ENCODE measurements at places on chromosomes 11 and 22. TPM values are rescaled to one million over a fixed set of nuclear protein-coding genes. Genes with fewer than 3 reads are reported as not detected.

- no peak for DNase-seq
- no peak overlapping the region for H3K27ac ChIP-seq
- no peaks in the 10 kb centered on the region for H3K27me3 ChIP-seq
- no peaks in the 10 kb centered on the region for H3K4me1 ChIP-seq
- H3K36me3 ChIP-seq: peaks cover 67% of the 10 kb centered on the region
Observed at GRCh38 chr22:31446208-31446607, 43.4 kb downstream of the EIF4ENIF1 start.

GRCh38 chr11:57778318-57779037, 16.9 kb downstream of the CTNND1 start:
- H3K4me3 ChIP-seq: peak overlapping the region; percentile 25
- peak overlapping the region; percentile 85 for H3K27ac ChIP-seq
- H3K27me3 ChIP-seq: no peaks in the 10 kb centered on the region
- DNase-seq: peak; percentile 91
- peaks cover 98% of the 10 kb centered on the region for H3K4me1 ChIP-seq

DNA sequence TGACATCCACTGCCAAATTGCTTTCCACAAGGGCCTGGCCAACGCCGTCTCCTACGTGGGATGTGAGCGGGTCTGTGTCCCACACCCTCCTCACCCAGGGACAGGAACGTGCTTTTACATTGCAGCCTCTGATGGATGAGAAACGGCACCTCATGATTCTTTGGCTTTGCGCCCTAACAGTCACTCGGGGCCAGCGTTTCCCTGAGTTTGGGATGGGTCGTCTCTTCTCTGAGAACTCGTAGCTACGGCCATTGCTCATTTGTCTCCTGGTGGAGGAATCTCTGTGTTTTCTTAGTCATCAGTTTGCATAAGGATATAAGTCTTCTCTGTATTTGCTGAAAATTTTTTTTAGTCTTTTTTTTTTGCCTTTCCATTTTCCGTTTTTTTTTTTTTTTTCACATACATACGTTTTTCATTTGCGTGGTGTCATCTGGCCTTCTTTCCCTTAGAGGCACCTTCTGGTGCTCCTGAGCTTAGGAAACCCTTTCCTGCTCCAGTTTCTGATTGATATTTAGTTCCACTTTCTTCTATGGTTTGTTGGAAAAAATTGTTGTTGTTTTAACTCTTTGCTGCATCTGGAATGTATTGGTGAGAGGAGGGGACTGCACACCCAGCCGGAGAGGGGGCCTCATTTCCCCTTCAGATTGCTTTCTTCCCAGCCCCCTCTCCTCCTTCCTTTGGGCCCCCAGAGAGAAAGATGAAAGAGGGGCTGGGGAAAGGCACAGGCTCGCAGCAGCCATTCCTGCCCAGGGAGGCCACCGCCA, 12.0 kb downstream of the TNNT3 start:
- H3K36me3 ChIP-seq: no peaks in the 10 kb centered on the region
- no peak overlapping the region for H3K4me3 ChIP-seq

DNA sequence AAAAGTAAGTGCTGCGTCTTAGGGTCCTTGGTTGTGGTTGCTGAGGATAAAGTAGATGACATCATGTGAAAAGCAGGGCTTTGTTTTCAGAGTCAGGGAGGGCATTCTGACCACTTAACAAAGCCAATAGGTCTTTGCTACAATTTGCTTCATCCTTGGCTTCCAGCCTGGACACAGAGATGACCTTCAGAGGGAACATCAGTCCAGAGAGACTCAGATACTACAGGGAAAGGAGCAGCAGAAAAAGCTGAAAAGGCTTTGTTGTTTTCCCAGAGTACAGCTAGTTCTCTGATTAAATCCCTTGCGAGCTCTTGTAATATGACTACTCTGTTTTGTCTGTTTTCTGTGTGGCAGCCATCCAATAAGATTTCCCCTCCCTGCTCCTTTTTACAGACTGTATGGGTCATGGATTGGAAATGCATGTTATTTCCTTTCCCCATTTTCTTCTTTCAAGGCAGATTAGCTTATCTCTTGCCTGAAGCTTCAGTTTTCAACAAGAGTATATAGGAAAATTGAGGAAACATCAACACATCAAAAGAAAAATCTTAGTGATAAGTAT, 31.9 kb downstream of the ATG13 start:
- no peak overlapping the region for H3K27ac ChIP-seq
- no peak overlapping the region for H3K4me3 ChIP-seq
- DNase-seq: no peak
- H3K4me1 ChIP-seq: no peaks in the 10 kb centered on the region
- H3K27me3 ChIP-seq: no peaks in the 10 kb centered on the region

GRCh38 chr22:28999919-29000556, 61.6 kb downstream of the C22orf31 start:
- H3K4me3 ChIP-seq: no peak overlapping the region
- H3K4me1 ChIP-seq: peaks cover 21% of the 10 kb centered on the region
- H3K36me3 ChIP-seq: no peaks in the 10 kb centered on the region
- DNase-seq: no peak

DNA sequence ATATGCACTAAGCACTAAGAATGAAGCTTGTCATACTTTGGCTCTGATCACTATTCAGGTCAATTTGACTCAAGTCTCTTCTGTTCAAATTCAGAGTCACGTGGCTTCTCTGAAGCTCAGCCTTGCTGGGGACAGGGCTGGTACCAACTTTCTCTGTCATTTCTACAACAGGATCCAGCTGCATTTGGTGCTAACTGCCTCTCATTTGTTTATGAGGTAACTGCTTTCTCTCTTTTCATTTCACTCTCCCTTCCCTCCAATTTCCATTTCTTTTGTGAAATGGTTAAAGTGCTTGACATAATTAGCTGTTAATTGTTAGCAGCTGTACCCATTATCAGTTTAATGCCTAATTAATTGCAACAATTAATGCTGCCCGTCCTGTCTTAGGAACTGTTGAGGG, 259.7 kb upstream of the PLET1 start:
- no peak for DNase-seq
- H3K27me3 ChIP-seq: no peaks in the 10 kb centered on the region
- H3K4me3 ChIP-seq: no peak overlapping the region
- H3K36me3 ChIP-seq: no peaks in the 10 kb centered on the region

- no peak for DNase-seq
- H3K36me3 ChIP-seq: no peaks in the 10 kb centered on the region
- no peak overlapping the region for H3K27ac ChIP-seq
- H3K4me1 ChIP-seq: peaks cover 28% of the 10 kb centered on the region
- no peaks in the 10 kb centered on the region for H3K27me3 ChIP-seq
- no peak overlapping the region for H3K4me3 ChIP-seq
Observed at GRCh38 chr11:76120513-76121101, 85.7 kb downstream of the WNT11 start.

GRCh38 chr11:58506935-58507334, 970 bp downstream of the OR5B21 start:
- H3K4me3 ChIP-seq: no peak overlapping the region
- no peak for DNase-seq
- H3K36me3 ChIP-seq: no peaks in the 10 kb centered on the region
- no peak overlapping the region for H3K27ac ChIP-seq
- no peaks in the 10 kb centered on the region for H3K4me1 ChIP-seq

GRCh38 chr11:91023731-91024130, 800.9 kb upstream of the CHORDC1 start:
- H3K4me1 ChIP-seq: no peaks in the 10 kb centered on the region
- H3K27me3 ChIP-seq: no peaks in the 10 kb centered on the region
- no peaks in the 10 kb centered on the region for H3K36me3 ChIP-seq
- DNase-seq: no peak
- H3K4me3 ChIP-seq: no peak overlapping the region
- no peak overlapping the region for H3K27ac ChIP-seq

GRCh38 chr11:44943118-44943517, 7.6 kb downstream of the TP53I11 start:
- no peak overlapping the region for H3K4me3 ChIP-seq
- no peak for DNase-seq
- peaks cover 32% of the 10 kb centered on the region for H3K4me1 ChIP-seq
- H3K27me3 ChIP-seq: no peaks in the 10 kb centered on the region
- H3K36me3 ChIP-seq: no peaks in the 10 kb centered on the region

DNA sequence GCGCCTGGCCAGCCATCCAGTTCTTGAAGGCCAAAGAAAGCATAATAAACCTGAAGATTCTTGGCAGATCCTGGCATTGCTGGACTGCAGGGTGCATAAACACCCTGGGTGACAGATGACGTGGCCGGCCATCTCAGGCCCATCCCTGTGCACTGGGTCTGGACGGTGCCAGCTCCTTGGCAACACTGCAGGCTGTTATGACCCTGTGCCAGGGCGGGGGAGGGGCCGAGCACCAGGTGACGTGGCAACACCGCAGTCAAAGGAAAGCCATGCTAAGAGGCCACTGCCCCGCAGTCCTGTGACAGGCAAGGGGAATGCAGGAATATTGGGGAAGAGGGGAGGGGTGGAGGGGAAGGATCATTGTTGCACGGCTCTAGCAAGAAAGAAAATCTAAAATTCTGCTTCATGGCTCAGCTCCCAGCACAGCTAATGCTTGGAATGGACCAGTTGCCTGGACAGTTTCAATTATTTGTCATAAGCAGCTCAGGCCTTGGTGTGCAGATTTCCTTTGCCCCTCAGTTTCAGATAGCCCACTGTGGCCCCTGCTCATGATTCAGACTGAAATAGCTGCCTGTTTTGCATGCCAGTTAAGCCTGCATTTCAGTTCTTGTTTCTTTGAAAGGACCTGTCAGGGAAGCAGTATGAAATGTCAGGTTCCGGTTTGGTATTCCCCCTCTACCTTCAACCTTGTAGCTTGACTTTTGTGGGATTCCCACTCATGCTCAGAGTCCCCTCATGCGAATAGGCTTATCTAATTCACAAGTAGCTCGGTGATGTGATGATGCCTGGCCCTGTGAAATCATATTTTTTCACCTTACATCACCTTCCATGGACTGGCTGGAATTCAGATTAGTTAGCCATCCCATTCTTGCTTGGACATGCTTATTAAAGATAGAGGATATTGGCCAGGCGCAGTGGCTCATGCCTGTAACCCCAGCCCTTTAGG, 29.7 kb upstream of the DDX6 start:
- no peaks in the 10 kb centered on the region for H3K27me3 ChIP-seq
- peak; percentile 89 for DNase-seq
- H3K4me1 ChIP-seq: peaks cover 8% of the 10 kb centered on the region
- H3K4me3 ChIP-seq: no peak overlapping the region
- no peaks in the 10 kb centered on the region for H3K36me3 ChIP-seq

GRCh38 chr22:48090332-48090672, 1327.9 kb downstream of the TBC1D22A start:
- DNase-seq: no peak
- no peaks in the 10 kb centered on the region for H3K27me3 ChIP-seq
- H3K36me3 ChIP-seq: no peaks in the 10 kb centered on the region
- no peak overlapping the region for H3K4me3 ChIP-seq
- H3K27ac ChIP-seq: no peak overlapping the region
- H3K4me1 ChIP-seq: peaks cover 3% of the 10 kb centered on the region

DNA sequence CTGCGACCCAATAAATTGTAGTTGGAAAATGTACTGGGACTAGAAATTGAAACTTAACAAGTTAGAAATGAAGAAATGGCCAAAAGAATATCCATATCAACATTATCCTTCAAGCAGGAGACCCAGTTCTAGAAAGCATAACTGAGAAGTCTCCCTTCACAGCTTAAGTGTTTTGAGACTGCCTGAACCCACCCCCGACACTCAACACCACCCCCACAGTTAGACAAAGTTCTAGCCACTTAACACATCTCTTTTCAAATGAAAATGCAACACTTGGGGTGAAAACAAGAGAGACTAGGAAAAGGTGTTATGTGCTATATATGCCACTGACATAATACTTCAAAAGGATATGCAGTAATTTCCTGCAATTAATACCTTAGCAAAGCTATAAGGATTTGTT, 184.5 kb downstream of the SOX6 start:
- H3K4me1 ChIP-seq: no peaks in the 10 kb centered on the region
- no peak overlapping the region for H3K4me3 ChIP-seq
- no peak overlapping the region for H3K27ac ChIP-seq
- H3K27me3 ChIP-seq: no peaks in the 10 kb centered on the region
- DNase-seq: no peak
- no peaks in the 10 kb centered on the region for H3K36me3 ChIP-seq

GRCh38 chr11:35045236-35045820, 93.6 kb upstream of the CD44 start:
- no peaks in the 10 kb centered on the region for H3K36me3 ChIP-seq
- no peaks in the 10 kb centered on the region for H3K27me3 ChIP-seq
- H3K4me3 ChIP-seq: no peak overlapping the region

DNA sequence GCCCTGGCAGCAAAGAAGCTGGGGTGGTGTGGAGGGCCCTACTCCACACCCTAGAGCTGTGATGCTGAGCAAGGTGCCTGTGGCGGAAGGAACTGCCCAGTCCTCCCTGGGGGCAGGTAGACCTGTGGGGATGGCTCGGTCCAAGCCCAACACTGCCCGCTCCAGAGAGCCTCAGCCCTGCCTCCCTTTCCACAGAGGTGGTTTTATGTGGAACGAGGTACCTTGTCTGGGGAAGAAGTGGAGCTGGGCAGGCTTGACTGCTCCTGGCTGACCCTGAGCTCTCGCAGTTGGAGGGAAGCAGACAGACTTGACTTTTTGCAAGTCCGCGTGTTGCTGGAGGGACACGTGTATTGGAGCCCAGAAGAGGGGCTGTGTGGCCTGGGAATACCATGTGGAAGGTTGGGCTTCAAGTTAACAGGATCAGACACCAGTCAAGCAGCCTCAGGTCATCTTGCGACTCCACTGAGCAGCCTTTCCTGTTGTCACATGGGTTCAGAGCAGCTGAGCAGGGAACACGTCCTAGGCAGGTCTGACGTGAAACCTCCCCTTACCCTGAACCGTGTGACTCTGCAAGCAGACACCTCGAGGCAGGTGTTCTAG, 117.7 kb downstream of the CACNA1I start:
- no peak for DNase-seq
- H3K36me3 ChIP-seq: no peaks in the 10 kb centered on the region
- no peak overlapping the region for H3K27ac ChIP-seq

GRCh38 chr11:115290893-115291292, 213.3 kb downstream of the CADM1 start:
- H3K27ac ChIP-seq: no peak overlapping the region
- no peak overlapping the region for H3K4me3 ChIP-seq
- H3K27me3 ChIP-seq: no peaks in the 10 kb centered on the region

- H3K27ac ChIP-seq: no peak overlapping the region
- no peak overlapping the region for H3K4me3 ChIP-seq
- H3K27me3 ChIP-seq: no peaks in the 10 kb centered on the region
- no peaks in the 10 kb centered on the region for H3K36me3 ChIP-seq
Observed at GRCh38 chr22:38628444-38628843, 27.7 kb downstream of the FAM227A start.

- no peak overlapping the region for H3K4me3 ChIP-seq
- H3K4me1 ChIP-seq: no peaks in the 10 kb centered on the region
- no peak overlapping the region for H3K27ac ChIP-seq
- H3K27me3 ChIP-seq: no peaks in the 10 kb centered on the region
- no peak for DNase-seq
Observed at GRCh38 chr22:35337932-35338331, 38.2 kb downstream of the TOM1 start.

- no peaks in the 10 kb centered on the region for H3K27me3 ChIP-seq
- H3K4me1 ChIP-seq: peaks cover 49% of the 10 kb centered on the region
- peak overlapping the region; percentile 89 for H3K27ac ChIP-seq
- H3K36me3 ChIP-seq: no peaks in the 10 kb centered on the region
Observed at GRCh38 chr11:33689501-33689900, 11.1 kb downstream of the C11orf91 start.

- peak overlapping the region; percentile 79 for H3K27ac ChIP-seq
- H3K36me3 ChIP-seq: no peaks in the 10 kb centered on the region
- peak; percentile 96 for DNase-seq
- peaks cover 64% of the 10 kb centered on the region for H3K4me1 ChIP-seq
- no peaks in the 10 kb centered on the region for H3K27me3 ChIP-seq
Observed at GRCh38 chr11:47917599-47918369, 62.6 kb upstream of the PTPRJ start.

Gene TMX2
- total RNA-seq: 47.6 TPM

Gene OR8G5
- total RNA-seq: not detected

Gene MAP6
- total RNA-seq: 9.4 TPM

Gene RIMBP3C
- total RNA-seq: 1.0 TPM

Gene FAT3
- total RNA-seq: 4.3 TPM

Gene SMC1B
- total RNA-seq: not detected

Data from upper lobe of left lung (tissue), 6 donors.